ENCODE measurements at places on chromosomes 5 and 9.

DNA sequence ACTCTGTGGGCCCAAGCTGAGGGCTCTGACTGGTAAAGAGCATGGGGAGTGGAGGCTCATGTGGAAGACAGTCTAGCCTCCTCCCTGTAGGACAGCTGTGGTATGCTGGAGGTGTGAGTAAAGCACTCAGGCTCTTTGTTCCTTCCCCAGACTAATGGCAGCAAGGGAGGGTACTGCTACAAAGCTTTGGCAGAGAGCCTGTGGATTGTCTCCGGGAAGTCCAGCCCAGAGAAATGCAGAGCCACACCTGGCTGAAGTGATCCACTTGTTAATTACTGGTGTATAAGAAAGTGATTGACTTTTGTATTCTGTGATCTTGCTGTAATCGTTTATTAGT, 161.7 kb downstream of the OXCT1 start:
- DNase-seq, result no peak

DNA sequence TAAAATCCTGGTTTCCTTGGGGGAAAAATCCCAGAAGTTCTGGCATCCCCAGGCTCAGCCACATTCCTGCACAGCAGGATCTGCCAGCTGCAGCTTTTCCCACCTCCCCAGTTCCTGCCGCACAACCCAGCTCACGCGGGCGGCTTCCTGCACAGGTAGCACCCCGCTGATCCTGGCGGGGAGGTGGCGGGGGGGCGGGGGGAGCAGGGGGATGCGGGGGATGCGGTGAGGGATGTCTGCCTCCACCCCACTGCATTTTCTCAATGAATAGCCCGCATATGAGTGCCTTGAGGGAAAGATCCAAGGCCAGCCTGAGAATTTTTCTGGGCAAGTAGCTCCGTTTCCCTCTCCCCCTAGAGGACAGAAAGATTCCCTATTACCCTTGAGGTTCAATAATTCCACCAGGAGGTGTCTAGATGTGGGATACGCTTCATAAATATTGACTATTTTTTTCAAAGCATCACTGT, 21.1 kb downstream of the GFPT2 start:
- no peak for DNase-seq

DNA sequence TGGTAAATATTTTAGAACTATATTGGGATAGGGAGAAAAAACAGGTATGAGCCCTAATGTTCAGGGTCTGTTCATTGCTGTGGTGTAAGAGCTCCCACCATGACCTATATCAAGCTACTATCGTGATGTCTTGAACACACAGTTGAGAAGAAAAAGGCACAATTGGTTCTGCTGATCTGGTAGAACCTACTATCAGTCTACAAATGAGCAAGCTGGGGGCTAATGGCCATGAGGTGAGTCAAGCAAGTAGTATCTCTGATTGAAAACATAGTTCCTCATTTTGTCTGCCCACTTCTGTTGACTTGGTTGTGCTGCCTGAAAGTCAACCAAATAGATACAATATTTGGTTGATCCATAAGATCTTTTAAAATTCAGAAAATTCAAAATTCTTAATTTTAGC, 1026.3 kb downstream of the CDH12 start:
- DNase-seq, result no peak

DNA sequence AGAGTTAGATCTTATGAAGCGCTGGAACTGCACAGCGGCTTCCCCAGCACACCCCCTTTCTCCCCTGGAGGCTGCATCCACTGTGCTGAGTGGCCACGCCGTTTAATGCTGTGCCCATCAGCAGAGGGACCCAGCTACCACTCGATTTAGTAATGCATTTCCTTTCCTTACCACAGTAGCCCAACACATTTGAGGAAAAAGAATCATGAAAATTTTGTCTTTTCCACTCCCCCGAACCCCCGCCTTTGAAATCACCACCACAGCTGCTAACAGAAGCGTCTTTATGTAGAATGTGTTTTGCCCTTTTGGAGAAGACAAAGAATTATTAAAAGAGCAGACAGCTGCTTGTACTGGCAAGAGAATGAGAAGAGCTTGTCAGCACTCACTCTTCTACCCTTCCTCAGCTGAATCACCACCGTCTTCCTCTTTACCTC, 73.2 kb downstream of the ACER2 start:
- no peak for DNase-seq

DNA sequence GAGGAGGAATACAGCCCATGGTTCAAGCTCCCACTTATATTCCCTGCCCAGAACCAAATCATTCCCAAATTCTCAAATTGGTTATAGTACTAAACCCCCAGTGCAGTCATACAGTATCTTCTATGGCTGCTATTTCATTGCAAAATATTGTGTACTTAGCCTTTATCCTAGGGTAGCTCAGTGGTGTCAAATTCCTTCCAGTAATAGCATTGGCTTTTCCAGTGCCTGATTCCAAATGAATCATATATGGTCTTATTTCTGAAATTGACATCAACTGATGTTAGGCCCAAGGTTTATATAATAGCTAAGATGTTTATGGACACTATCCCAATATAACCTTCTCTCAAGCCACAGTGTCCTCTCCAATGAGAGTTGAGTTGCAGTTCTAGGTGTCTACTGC, 256.7 kb downstream of the NDUFS4 start:
- no peak for DNase-seq

GRCh38 chr5:123211084-123211483, 122.0 kb downstream of the PRDM6 start:
- DNase-seq, result no peak

DNA sequence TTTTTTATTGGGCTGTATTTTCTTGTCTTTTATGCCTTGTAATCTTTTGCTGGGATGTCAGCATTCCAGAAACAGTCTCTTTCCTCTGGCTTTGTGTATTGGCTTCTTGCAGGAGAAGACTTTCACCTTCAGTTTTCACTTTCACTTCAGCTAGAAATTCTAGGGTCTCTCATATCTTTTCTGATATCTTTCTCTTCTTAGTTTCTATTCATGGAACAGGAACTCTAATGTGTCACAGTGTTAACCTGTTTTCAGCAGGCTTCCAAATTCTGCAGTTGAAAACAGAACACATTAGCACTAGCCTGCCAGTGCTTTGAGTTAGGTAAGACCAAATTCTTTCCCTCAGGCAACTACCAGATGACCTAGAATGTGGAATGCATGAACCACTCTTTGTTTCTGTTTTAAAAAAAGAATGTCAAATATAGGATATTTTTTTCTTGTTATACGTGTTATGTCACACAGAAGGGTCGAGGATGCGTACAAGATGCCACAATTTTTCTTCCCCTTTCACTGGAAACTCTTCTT, 164.7 kb downstream of the TUSC1 start:
- DNase-seq, result no peak

GRCh38 chr9:73162987-73163768, 11.5 kb downstream of the ANXA1 start:
- no peak for DNase-seq

- DNase-seq, result no peak
These were observed 180.1 kb upstream of the MVB12B start for GRCh38 chr9:126146254-126147145.

GRCh38 chr5:67355120-67355713, 158.6 kb upstream of the CD180 start:
- no peak for DNase-seq

GRCh38 chr9:16398691-16399090, 471.8 kb downstream of the BNC2 start:
- DNase-seq, result no peak
